ENCODE measurements at places on chromosomes 2 and 18. TPM values are rescaled to one million over a fixed set of nuclear protein-coding genes. Genes with fewer than 3 reads are reported as not detected.
A peak's percentile ranks its signal among the peaks of the same experiment; 100 is the strongest.

Gene CAVIN2
- total RNA-seq, result not detected

Gene PKP4
- 29.6 TPM for total RNA-seq

GRCh38 chr2:128196471-128196931 lies 105.5 kb downstream of the UGGT1 start:
- DNase-seq, result no peak

DNA sequence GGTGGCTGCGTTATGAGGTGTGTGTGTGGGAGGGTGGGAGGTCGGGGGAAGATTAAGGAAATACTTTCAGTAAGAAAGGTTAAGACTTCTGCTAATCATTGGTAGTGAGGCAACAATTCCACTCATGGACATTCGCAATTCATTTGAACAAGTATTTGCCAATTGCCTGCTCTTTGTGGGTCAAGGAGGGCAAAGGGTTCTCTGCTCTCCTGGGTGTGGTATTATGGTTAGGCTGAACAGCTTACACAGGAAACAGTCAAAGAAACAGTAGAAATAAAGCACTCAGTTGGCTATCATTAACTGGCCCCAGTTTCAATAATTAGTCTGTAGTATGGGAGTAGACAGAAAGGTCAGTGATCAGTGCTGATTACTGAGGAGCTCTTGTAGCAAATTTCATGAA lies 357.0 kb upstream of the FANCL start:
- no peak for DNase-seq

Gene ZNF892
- total RNA-seq, result 4.3 TPM

GRCh38 chr2:44620189-44620990 lies 258.6 kb downstream of the CAMKMT start:
- no peak for DNase-seq

Gene PLCL1
- 0.71 TPM for total RNA-seq

Gene PRKAG3
- not detected for total RNA-seq

- DNase-seq, result no peak
Measured at GRCh38 chr2:32969444-32970162, 22.9 kb downstream of the LTBP1 start.

DNA sequence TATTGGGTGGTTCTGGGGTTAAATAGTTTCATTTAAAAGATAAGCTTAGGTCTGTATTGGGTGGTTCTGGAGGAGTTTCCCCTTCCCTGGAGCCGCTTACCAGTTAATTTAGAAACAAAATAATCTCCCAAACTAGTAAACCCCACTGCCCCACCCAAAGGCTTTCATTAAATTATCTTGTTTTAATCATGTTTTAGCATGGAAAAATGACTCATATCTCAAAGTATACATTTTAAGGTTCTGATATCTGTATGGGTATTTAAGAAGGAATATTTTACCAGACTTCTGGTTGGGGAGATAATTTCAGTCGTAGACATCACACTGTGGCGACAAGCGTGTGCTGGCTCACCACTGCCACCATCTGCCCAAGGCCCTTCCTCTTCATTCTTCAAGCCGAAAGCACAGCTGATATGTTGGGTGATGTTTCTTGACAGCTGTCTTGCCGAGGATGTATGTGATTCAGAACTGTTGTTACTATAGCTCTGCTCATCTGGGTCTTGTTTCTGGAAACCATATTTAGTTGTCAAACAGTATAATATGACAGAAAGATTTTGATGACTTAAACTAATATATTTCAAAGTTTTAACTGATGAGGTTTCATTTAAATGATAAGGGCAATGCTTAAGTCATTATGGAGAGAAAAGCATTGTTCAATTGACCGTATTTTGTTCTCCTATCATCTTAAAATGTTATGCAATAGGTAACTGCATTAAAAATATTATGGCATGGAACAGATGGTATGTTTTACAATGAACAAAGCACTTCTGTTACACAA lies 5.1 kb downstream of the FIGLA start:
- DNase-seq, result no peak

GRCh38 chr2:69585855-69586555 lies 57.5 kb downstream of the AAK1 start:
- DNase-seq, result no peak

DNA sequence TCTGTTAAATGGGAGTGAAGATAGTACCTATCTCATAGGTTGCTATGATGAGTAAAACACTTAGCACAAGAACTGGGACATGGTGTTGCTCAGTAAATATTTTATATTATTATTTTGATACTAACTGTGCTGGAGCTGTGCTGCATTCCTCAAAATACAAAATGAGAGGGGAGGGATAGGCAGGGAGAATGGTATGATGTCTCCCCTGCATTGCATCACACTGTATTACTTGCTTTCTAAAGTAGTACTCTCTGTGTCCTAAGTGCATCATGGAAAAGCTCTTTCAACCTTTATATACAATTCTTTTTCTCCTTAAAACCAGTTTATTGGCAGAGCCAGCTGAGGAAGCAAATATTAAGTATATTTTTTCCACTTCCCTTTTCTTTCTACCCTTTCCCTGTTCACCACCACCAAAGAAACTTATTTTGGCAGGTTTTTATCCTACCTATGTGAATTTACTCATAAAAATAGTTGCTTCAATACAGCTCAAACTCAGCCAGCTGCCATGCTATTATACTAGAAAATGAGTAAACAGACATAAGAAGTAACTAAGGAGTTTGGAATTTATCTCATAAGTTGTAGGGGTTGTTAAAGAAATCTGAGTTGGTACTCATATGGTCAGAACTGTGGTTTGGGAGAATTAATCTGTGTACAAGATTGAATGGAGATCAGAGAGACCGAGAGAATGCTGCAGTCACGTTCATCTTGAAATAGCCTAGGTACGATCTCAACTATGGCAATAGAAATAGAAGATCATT lies 60.3 kb downstream of the EHBP1 start:
- DNase-seq, result no peak

GRCh38 chr2:158724803-158725381 lies 70.2 kb upstream of the DAPL1 start:
- DNase-seq, result no peak

DNA sequence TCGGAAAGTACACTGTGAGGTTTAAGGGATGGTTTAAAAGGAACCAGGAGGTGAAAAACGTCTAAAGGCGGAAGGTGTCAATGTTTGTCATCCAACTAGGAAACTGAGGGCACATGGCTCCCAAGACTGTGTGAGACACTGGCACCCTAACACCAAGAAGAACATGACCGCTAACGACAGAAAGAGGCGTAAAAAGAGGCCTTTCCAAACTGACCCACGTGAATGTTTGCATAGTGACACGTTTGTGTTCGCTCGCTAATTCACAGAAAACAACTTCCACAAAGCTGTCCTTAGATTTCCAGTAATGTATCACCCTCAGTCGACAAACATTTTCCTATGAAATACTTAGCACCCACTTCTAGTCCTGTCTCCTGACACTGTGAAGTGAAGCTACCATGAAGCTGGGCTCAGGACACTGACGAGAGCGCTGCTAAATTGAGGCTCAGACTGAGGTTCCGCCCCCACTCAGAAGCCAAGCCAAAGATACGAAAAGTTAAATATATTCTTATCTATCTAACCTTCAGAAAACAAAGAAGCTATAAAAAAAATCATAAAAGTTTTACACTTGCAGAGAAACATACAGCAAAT lies 86.5 kb downstream of the ZNF516 start:
- DNase-seq, result no peak

DNA sequence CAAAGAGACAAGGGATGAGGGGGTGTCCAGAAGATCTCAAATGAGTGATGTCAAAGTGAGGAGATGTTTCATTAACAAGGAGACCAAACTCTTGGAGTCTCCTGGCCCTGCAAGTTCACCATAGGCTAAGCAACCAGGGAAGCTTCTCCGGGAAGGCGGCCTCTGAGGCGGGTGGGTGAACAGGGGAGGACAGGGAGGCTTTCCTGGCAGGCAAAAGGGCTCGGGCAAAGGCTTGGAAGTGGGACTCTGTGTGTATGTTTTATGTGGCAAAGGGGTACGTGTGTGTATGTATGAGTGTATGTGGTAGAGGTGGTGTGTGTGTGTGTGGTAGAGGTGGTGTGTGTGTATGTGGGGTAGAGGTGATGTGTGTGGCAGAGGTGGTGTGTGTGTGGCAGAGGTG lies 163.9 kb downstream of the DYSF start:
- no peak for DNase-seq

DNA sequence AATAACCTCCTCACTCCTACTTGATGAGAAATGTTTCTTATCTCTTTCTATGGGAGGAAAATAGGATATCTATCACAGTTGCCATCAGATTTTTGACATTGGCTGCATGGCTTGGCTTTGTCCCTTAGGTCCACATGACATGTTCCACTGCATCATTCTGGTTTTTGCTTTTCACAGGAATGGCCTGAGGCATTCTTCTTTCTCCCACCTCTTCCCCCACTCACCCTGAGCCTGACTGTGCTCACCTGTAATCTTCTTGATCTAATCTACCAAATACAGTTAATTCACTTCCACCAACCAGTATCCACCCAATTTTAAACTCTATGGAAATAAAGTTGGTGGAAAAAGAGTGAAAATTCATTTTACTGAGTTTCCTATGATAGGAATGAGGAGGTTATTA lies 763.5 kb upstream of the CELF4 start:
- DNase-seq, result no peak

DNA sequence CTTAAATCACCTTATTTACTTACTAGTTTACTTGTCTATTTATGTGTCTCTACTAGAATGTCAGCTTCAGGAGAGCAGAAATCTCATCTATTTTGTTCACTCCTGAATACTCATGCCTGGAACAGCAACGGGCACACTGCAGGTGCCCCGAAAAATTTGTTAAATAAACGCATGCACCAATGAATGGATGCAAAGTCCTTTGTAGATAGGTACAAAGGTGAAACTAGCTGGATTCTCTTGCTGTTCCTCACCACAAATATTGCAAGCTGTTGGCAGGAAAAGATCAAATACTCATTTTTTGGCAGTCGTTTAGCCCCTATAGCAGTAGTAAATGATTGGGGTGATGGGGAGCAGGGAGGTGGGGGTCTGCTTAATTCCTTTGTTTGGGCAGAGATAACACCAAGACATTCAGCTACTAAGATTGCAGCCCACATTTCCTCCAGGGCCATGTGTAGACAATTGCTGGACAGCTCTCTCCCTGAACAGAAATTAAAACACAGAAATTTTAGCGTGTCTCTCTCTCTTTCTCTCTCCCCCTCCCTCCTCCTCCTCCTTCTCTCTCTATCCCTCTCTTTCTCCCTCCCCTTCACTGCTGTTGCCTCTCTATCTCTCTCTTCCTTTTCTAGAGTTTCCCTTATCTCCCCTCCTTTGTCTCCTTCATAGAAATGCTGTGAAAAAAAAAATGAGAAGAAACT lies 5.4 kb downstream of the MARCHF4 start:
- DNase-seq, result no peak

Gene LOXHD1
- not detected for total RNA-seq

DNA sequence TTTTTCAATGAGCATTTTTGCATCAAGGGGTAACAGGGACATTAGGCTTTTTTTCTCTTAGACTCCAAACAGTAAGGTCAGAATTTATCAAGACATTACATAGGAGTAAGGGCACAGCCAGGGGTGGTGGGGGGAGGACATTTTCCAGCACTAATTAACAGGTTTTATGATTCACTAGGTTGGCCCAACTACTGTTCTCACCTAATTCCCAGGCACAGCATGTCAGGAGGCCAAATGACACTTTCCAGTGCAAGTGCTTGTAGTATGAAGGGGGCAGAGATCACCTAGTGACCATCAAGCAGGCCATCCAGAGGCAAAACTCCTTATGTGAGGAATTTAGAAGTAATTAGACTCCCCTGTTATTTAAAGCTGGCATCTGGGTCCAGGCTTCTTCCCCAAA lies 3.9 kb upstream of the MBD2 start:
- DNase-seq, result no peak

Gene LAPTM4A
- total RNA-seq, result 31.0 TPM

Gene CFC1
- not detected for total RNA-seq

Gene RNU2-63P
- total RNA-seq, result 35.8 TPM

GRCh38 chr18:22558945-22559385 lies 141.2 kb upstream of the CTAGE1 start:
- DNase-seq, result no peak

Gene ATP6V1C2
- total RNA-seq, result not detected

Gene COL5A2
- total RNA-seq, result 0.66 TPM

DNA sequence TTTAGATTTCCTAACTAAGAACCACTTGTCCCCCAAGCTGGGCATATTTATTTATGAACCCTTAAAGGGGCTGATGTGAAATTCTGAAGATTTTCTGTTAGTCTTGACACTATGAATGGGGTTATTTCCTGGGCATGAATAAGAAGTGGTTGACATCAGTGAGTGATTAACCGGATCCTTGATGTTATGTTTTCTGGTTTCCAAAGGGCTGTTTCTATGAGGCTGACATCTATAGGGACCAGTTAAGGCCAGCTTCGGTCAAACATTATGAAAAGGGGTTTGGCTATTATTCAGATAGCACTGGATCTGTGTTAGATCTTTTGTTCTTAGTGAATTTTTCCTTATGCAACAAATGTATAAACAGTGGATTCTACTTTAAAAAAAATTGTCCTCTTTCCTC lies 443.7 kb upstream of the SPRED2 start:
- DNase-seq, result no peak

GRCh38 chr18:46542545-46542944 lies 114.5 kb downstream of the LOXHD1 start:
- no peak for DNase-seq

GRCh38 chr2:76749858-76750257 lies 772.3 kb downstream of the LRRTM4 start:
- DNase-seq, result no peak

DNA sequence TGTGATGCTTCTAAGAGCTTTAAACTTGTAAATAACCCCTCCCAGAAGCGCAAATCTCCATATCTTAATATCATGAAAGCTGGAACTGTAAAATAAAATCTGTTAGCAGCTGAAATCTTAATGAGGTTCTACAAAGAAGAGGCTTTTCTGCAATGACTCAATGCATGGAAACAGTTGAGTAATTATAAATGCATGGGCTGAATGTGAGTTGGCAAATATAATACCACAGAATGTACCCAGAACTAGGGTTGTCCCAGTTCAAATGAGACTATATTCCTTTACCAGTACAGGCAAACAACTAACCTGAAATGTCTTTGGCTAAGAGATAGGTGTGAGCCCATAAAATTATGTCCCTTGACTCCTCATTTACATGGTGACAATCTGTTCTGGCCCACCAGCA lies 52.9 kb downstream of the SATB2 start:
- DNase-seq, result no peak

DNA sequence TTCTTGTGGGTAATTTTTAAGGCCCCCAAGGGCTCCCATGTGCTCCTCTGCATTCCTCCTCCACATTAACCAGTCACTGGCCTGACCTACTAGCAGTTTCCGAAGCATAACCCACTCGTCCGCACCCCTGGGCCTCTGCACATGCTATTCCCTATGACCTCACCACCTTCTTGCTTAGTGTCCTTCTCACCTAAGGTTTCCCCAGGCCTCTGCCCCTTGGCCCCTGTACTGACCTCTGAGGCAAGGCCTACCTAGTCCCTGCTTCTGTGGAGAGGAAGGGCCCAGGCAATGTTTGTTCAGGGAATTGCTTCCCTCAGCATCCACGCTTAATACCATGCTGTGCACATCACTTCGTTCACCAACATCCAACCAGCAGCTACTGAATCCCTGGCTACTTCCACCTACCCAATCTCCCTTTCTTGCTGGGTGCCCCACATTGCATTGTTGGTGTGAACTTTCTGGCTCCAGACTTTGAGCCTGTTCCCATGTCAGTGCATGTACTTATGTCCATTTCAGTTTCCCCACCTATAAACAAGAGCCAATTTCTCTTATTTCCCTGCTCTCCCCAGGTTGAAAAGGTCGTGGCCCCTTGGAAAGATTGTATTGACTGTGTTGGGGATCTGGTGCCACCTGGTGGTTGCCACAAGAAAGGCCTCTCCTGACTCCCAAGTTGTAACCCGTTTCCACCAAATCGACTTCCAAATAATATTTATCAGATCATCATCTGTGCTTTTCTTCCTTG lies 19.2 kb upstream of the TMEM177 start:
- peak; percentile 5 for DNase-seq

GRCh38 chr2:191676790-191677645 lies 918 bp upstream of the NABP1 start:
- DNase-seq, result no peak

Gene REEP1
- 0.28 TPM for total RNA-seq
